Right ventricle myocardium superior (tissue), 1 donor: ENCODE measurements at places on chromosomes 3 and 15. TPM values are rescaled to one million over a fixed set of nuclear protein-coding genes. Genes with fewer than 3 reads are reported as not detected.

The GOLGA8J gene
- total RNA-seq = not detected

The FANCD2OS gene
- total RNA-seq = not detected

GRCh38 chr3:69499899-69500421 lies 114.1 kb upstream of the FRMD4B start:
- DNase-seq = peak; percentile 76

DNA sequence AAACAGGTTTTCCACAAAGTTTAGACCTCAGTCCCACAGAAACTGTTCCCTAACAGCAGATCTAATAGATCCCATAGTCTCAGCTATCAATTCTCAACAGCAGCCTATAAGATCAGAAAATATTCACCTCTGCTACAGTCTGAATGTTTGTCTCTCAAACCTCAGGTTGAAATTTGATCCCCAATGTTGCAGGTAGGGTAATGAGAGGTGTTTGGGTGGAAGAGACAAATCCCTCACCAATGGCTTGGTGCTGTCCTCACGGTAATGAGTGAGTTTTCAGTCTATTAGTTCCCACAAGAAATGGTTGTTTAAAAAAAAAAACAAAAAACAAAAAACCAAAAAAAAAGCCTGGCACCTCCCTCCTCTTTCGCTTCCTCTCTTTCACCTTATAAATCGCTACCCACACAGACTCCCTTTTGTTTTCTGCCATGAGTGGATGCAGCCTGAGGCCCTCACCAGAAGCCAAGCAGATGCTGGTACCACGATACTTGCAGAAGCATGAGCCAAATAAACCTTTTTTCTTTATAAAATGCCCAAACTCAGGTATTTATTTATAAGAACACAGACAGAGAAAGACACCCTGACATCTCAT lies 14.2 kb downstream of the ZNF280D start:
- no peak for DNase-seq

DNA sequence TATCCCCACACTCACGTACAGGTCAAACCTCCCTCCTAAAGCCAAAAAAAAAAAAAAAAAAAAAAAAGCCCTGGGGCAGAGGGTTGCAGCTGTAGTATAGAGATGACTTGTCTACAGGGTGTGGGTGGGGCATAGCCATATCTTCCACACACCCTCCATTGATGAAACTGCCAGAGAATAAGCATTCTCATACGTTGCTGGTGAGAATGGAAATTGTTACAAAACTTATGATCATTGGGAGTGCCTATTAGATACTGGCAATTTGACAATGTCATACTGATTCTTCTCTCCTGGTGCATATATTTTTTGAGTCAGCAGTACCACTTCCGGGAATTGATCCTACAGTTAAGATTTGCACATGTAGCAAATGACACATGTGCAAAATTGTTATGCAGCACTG lies 11.0 kb upstream of the CTNNB1 start:
- no peak for DNase-seq

DNA sequence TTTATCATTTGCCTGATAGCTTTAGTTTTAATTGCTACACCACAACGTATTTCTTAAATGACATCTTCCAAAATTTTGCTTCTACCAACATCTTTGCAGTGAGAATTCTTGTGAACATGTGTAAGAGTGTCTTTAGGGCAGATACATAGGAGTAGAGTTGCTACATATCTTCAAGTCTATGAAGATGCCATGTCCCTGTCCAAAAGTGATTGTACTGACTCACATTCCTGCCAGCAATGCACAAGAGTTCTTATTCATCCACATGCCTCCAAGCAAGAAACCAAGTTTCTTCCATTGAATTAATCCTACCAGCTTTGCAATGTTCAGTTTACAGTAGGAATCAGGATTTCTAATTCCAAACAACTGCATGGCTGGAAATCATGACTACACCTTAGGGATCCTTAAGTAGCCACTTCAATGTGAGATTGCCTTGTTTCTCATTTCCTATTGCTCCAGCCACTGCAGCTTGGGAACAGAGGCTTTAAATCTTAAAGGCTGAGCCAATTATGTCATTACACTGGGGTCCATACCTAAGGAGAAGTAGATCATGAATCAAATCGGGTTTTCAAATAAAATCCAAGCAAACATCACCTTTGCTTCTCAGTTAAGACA lies 44.5 kb downstream of the BCL2L10 start:
- DNase-seq = no peak

DNA sequence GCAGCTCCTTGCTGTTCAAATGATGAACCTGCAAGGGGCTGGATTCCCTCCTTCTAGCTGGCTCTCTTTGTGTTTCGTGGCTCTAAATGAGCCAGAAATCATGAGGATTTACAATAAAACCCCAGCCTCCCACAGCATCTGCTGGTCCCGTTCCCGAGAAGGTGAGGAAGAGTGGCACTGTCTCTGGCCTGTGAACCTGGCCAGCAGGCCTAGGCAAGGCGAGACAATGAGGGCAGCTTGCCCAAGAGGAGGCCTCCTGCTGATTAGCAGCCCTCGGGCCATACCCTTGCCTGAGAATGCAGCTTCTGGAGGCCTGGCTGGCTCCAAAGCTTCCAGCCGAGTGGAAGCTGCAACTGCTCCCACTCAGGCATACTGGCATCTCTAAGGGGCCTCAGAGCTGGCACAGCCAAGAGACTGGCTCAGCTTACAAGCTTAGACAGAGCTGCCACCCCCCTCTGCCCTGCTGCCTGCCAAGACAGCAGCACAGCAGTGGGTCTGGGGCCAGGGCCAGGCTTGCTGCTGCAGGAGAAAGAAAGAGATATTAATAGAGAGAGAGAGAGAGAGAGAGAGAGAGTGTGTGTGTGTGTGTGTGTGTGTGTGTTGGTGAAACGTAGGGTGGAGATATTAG lies 76.5 kb downstream of the HMG20A start:
- peak; percentile 89 for DNase-seq

The PLA2G4D gene
- not detected for total RNA-seq

DNA sequence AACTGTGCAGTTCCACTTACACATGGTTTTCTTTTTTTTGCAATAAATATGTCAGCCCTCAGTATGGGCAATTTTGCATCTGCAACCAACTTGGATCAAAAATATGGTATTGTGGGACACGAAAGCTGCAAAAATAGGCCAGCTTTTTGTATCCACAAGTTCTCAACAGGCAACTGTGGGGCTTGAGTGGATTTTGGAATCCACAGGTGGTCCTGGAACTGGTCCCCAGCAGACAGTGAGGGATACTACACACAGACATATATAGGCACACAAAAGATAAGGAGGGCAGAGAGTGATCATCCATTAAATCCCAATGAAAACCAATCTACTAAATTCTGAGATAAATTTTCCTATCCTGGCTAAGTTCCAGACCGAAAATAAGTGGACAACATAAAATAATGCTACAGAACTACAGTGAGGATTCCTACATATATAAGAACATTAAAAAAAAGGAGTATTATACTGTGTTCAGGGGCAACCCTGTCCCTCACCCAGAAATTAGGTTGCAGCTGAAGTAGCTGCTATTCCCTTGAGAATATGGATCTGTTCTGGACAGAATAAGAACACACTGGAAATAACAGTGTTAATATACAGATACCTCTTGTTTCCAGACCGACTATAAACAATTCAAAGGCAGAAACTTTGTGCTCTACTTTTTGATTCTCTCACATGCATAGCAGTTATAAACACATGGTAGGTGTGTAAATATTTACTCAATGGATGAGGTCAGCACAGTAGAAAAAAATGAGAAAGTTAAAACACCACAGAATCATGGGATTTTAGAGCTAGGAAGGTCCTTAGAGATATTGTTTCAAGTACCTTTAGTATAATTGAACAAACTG lies 25.4 kb downstream of the DENND4A start:
- DNase-seq = no peak

- no peak for DNase-seq
Measured at GRCh38 chr3:169186596-169186995, 476.9 kb downstream of the MECOM start.

DNA sequence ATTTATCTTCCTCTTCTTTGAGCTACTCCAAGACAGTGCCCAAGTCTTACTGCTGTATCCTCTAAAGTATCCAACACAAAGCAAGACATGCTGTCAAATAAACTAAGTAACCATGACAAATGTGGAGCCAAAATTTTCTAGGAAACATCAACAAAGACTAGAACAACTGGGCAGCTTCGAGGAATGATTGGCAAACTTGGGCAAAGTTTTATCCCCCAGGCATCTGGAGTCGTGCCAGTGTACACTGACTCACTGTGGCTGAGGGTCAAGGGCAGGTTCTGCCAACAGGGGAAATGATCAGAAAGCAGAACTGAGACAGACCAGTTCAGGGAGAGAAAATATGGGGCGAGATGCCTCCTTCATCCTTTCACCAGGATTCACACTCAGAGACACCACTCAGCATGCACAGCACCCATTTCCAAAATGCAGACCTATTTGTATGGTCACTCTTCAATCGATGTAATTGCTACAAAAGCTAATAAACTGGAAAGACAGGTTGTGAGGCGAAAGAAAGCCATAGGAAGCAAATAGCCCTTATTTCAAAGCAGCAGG lies 65.8 kb downstream of the MB21D2 start:
- no peak for DNase-seq

DNA sequence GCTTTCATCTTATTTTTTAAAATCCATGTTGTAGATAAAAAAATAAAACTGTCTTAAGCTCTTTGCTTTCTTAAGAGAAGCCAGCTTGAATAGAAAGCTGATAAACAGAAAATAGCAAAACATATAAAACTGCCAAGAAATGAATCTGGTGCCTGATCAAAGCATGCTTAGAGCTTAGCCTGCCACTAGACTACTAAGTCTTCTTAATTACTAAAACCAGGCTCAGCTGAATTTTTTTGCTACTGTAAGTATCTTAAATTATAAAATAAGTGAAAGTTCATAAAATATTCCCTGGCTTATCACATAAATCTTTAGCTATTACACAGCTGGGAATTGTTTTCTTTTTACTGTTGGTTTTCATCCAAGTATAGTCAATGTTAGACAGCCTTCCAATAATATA lies 803.9 kb downstream of the DIPK2A start:
- DNase-seq = no peak

GRCh38 chr3:97895216-97895615 lies 73.4 kb downstream of the CRYBG3 start:
- no peak for DNase-seq

The FBXO40 gene
- total RNA-seq = 207 TPM

DNA sequence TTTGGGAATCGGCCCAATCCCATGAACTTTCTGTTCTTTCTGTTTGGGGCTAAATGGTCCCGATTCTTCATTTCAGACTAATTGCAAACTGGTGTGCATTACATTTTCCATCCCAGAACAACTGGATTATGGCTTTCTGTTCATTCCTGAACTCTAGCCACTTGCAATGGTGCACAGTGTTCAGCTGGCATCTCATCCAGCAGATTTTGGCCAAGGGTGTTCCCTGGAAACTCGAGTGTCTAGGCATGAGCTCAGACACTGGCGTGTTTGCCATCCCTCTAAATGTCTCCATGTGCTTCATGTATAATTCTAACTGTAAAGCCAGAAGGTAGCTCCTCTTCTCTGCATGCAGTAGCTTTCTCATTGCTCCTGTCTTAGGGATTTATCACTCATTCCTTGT lies 97.1 kb upstream of the MYZAP start:
- peak; percentile 51 for DNase-seq

The RARRES1 gene
- total RNA-seq = 9.1 TPM

- no peak for DNase-seq
Measured at GRCh38 chr3:34783876-34784275, 855.4 kb upstream of the ARPP21 start.

The ZNF774 gene
- 2.2 TPM for total RNA-seq

- DNase-seq = no peak
Measured at GRCh38 chr15:90685591-90686434, 31.3 kb upstream of the BLM start.

The KBTBD13 gene
- total RNA-seq = 9.4 TPM

DNA sequence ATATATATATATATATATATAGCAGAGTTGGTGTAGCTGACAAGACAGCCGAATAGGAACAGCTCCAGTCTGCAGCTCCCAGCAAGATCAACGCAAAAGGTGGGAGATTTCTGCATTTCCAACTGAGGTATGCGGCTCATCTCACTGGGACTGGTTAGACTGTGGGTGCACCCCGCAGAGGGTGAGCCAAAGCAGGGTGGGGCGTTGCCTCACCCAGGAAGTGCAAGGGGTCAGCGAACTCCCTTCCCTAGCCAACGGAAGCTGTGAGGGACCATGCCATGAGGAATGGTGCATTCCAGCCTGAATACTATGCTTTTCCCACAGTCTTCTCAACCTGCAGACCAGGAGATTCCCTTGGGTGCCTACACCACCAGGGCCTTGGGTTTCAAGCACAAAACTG lies 81.7 kb upstream of the ST3GAL6 start:
- no peak for DNase-seq

DNA sequence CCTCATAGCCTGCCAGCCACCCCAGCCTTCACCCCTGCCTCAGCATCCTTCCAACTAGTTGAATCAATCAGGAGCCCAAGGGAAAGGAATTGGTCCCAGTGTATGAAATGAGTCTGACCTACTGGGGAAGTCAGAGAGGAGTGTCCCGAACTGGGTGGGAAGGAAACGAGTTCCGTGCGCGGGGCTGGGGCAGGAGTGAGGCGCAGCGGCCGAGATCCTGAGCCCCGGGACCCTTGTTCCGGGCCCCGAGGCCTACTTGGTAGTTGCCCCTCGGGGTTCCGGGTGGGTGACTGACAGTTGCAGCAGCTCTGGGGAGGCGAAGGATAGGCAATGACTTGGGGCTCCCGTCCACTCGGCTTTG lies 1.1 kb upstream of the PLCL2 start:
- no peak for DNase-seq

GRCh38 chr3:158847452-158847821 lies 45.6 kb downstream of the MFSD1 start:
- no peak for DNase-seq

DNA sequence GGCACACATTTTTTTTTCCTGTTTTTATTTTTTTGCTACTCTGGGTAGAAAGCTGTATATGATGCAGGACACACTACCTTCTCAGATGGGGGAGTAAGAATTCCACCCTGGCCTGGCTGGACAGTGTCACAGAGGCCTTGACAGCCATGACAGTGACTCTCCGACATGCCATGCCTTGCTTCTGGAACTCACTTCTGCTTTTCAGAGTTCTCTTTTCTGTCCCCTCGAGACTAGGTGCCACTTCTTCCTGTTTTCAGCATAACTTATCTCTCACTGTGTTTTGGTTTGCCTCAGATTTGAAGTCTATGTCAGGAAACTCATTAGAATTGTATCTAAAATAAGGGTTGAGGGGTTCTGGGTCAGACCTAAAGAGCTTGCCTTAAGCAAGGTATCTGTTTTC lies 69.1 kb upstream of the SEC13 start:
- no peak for DNase-seq

The PLS1 gene
- total RNA-seq = 1.9 TPM
